ENCODE measurements at places on chromosomes 5 and 9. TPM values are rescaled to one million over a fixed set of nuclear protein-coding genes. Genes with fewer than 3 reads are reported as not detected.

- no peak for DNase-seq
Measured at GRCh38 chr5:175728885-175729828, 71.3 kb downstream of the HRH2 start.

GRCh38 chr5:124706051-124706450 is 40.4 kb downstream of the ZNF608 start:
- DNase-seq: no peak

DNA sequence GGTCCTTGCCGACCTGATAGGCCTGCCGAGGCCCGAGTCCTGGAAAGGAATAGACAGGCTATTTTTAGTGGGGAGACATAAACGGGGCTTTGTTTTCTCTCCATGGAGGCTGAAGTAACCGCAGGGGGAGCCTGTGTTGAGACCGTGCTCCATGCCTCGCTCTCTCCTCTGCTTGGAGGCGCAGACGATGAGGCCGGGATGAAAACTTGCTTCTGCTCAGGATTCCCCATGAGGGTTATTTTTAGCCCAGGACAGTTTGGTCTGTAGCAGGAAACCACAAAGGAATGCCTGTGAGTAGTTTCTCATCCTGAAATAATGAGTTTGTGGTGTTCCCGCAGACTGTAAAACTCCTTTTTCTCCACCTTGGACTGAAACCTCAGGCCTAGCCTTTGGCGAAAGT is 81.9 kb upstream of the RARS1 start:
- peak; percentile 96 for DNase-seq

DNA sequence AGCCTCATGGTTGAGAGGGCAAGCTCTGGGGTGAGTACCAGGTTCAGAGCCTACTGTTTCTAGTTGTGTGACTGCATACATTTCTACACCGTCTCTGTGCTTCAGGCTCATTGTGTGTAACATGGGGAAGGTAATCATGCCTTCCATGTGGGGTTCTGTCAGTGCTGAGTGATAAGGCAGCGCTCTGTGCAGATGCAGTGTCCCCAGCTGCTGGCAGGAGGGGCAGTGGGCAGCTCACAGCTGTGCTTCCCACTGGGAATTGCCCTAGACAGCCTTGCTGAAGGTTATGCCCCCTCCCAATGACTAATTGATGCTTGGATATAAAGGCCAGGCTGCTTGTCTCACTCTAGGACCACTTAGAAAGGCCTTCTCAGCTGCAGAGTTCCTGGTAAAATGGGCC is 121.8 kb upstream of the SAP30L start:
- DNase-seq: no peak

DNA sequence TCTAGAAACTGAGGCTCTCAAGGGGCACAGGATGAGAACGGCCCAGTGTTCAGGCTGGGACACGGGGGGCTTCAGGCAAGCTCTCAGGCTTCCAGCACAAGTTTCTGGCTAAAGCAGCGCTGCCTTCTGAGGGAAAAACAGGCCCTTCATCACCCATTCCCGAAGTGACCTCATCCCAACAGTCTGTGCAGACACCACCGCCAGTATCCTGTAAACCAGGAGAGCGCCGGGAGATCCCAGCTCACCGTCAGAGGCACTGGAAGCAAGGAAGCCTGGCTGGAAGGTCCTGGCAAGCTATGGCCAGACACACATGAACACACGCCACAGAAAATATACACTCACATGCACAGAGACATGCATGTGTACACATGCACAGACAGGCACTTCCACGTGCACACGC is 8.8 kb downstream of the SLC12A7 start:
- no peak for DNase-seq

DNA sequence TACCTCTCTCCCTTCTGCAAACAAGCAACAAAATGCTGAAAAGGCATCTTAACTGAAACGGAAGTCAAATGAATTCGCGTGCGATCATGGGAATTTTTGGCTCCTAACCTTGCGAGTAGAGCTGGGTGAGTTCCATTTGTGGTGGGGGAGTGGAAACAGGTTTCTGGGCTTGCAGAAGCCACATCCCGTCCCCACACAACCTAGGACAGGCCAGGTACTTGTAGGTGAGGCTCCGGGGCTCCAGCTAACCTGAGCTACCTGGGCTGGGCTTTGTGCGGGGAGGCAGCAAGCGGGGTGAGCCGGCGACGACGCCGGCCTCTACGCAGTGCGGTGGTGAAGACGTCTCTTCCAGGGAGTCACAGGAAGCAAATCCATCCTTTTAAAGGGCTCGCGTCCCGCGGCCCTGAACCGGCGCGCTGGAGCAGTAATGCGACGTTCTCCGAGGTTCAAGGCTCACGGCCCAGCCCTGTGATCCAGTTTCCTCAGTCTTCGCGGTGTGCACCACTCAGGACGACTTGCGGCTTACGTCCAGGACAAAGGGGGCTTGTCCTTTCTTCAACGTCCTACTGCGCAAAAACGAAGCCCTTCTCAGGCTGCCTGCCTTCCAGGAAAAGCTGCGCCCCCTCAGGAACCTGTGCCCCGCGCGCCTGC is 567 bp upstream of the SPIN1 start:
- DNase-seq: peak; percentile 55

DNA sequence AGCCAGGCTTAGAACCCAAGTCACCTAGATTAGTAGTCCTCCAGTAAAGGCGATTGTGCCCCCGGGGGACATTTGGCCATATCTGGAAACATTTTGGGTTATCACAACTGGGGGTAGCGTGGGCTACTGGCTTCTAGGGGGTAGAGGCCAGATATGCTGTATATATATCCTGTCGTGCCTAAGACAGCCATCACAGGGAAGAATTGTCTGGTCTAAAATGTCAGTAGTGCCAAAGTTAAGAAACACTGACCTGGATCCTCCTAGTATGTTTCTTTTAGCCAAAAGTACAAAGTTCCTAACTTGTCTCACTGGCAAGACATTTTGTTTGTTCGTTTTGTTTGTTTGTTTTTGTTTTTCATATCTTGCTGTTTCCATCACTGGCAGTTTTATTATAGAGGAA is 13.8 kb downstream of the RABEPK start:
- no peak for DNase-seq

The STOML2 gene
- 85.1 TPM for total RNA-seq

The IFNA2 gene
- not detected for total RNA-seq

- DNase-seq: no peak
Measured at GRCh38 chr9:133089271-133089671, 27.5 kb downstream of the CEL start.

The AOPEP gene
- 73.2 TPM for total RNA-seq

DNA sequence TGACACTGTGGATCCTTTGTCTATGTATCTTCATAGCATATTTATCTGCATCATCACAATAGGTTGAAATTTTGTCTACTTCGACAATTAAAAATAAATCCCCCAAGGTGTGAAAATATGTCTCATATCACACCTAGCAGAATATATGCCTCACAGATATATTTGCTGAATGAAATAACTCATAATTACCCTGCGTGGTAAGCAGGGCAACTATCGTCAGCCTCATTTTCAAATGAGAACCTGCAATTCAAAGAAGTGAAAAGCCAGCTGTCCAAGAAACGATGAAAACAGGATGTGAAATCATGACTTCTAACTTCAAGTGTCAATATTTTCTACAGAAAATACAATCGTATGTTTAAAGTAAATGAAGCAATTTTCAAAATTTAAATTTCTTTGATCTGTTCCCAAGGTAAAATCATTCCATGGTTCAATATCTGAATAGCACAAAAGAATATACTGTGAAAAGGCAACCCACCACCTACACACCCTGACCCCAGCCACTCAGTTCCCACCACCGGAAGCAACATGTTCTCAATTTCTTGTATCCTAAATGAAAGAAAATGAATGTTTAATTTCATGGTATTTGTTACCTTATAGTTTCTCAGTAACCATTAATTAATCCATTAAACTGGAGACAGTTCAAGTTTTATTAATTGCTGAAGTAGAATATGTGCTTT is 57.1 kb downstream of the TBCA start:
- DNase-seq: no peak

DNA sequence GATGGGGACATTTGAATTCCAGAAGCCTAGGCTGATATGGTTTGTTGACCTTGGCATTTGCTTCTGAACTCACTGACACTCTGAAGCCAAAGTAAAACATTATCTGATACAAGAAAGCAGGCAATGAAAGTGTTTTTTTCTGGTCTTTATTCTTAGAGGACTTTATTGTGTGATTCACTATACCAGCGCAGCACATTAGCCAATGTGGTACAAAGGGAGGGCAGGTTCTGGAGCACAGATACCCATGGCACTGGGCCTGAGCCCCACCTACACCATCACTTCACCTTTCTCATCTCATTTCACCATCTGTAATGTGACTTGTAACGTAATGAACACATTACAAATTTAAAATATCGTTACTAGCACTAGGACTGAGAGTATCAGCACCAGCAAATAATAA is 89.7 kb upstream of the ZNF366 start:
- DNase-seq: no peak

- DNase-seq: no peak
Measured at GRCh38 chr5:149427374-149427773, 48.3 kb upstream of the IL17B start.

- DNase-seq: no peak
Measured at GRCh38 chr5:39062104-39062503, 12.1 kb downstream of the RICTOR start.

The CCDC180 gene
- 3.5 TPM for total RNA-seq

GRCh38 chr5:143061161-143061945 is 291.2 kb downstream of the ARHGAP26 start:
- DNase-seq: peak; percentile 94

DNA sequence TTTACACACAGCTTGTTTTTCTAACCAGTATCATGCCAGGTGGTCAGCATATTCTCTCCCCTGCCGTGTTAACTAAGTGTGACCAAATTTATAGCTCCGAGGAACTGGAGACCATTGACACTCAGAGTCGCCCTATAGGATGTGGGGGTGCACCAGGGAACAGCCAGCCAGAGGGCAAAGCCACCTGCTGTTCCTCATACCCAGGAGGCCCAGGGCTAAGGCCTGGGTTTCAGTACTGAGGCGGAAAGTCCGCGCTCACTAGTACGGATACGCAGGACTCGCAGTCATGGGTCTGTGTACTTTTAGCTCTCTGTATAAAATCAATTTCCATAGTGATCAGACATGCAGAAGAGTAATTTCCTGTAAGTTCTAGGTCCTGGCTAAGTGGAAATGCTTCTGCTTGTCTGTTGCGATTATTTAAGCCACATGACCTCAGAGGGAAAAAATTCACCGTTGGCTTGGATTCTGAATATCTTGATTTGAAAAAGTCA is 247.0 kb downstream of the AOPEP start:
- peak; percentile 89 for DNase-seq

The MRPS27 gene
- total RNA-seq: 43.6 TPM

GRCh38 chr5:6503342-6503741 is 54.7 kb downstream of the UBE2QL1 start:
- no peak for DNase-seq

The LAMC3 gene
- total RNA-seq: 0.20 TPM

- peak; percentile 83 for DNase-seq
Measured at GRCh38 chr5:32869216-32869615, 158.1 kb downstream of the NPR3 start.

- no peak for DNase-seq
Measured at GRCh38 chr9:109463924-109464625, 34.0 kb downstream of the PTPN3 start.

The RNF180 gene
- 4.6 TPM for total RNA-seq

Measured in astrocyte (in vitro differentiated cells and primary cell).